ENCODE measurements at places on chromosomes 12 and 14. TPM values are rescaled to one million over a fixed set of nuclear protein-coding genes. Genes with fewer than 3 reads are reported as not detected.

Gene HOXC4
- 1.4 TPM for total RNA-seq

Gene CLEC9A
- not detected for total RNA-seq

Gene TMEM179
- total RNA-seq: 0.31 TPM

Gene STON2
- not detected for total RNA-seq

Gene CIDEB
- 12.7 TPM for total RNA-seq

Gene MYG1
- total RNA-seq: 81.1 TPM

Gene KLRD1
- total RNA-seq: 65.4 TPM

Gene PLEKHG7
- total RNA-seq: not detected

Gene KCNJ8
- total RNA-seq: not detected

Gene P2RX7
- 4.3 TPM for total RNA-seq

Gene PLBD2
- total RNA-seq: 20.7 TPM

GRCh38 chr12:105330931-105331804, 677 bp downstream of the C12orf75 start:
- no peaks in the 10 kb centered on the region for H3K36me3 ChIP-seq
- H3K4me1 ChIP-seq: peaks cover 55% of the 10 kb centered on the region
- H3K4me3 ChIP-seq: peak overlapping the region; percentile 33
- no peaks in the 10 kb centered on the region for H3K27me3 ChIP-seq
- DNase-seq: peak; percentile 31

DNA sequence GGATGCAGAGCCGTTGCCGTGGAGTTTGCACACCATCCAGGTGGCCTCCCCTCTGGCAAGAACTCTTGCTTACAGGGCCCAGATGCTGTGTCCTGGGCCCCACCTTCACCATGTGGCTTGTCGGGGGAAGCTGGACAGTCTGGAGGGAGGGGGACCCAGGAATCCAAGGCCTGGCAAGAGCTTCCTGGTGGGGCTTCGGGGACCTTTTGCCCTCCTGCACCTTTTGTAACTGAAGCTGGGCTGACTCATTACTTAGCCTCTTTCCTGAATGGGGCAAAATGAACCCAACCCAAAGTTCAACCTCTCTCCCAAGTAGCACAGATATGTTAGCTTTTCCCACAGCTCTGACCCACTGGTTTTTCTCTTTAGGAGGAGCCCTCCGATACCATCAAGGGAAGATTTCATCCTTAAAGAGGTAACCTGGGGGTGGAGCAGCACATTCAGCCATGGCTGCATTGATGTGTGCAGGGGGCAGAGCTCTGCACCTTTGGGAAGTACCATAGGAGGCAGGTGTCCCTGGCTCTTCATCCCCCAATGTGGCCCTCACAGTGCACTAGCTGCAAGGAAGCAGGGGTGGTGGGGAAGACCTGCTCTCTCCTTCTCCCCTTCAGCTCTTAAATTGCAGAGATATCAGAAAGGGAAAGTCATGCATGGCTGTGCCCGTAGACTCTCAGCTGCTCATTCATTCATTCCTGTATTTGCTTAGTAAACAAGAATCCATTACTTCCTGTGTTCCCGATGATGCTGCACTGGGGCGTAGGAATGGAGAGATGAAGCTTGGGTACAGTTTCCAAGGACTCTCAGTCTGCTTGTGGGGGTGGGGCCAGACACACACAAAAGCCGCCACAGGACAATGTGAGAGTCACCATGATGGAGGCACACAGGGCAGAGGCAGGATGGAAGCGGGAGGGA, 13.0 kb downstream of the MVK start:
- no peak for DNase-seq
- no peaks in the 10 kb centered on the region for H3K4me1 ChIP-seq
- H3K36me3 ChIP-seq: no peaks in the 10 kb centered on the region
- H3K4me3 ChIP-seq: no peak overlapping the region
- H3K27me3 ChIP-seq: no peaks in the 10 kb centered on the region
- no peak overlapping the region for H3K27ac ChIP-seq

DNA sequence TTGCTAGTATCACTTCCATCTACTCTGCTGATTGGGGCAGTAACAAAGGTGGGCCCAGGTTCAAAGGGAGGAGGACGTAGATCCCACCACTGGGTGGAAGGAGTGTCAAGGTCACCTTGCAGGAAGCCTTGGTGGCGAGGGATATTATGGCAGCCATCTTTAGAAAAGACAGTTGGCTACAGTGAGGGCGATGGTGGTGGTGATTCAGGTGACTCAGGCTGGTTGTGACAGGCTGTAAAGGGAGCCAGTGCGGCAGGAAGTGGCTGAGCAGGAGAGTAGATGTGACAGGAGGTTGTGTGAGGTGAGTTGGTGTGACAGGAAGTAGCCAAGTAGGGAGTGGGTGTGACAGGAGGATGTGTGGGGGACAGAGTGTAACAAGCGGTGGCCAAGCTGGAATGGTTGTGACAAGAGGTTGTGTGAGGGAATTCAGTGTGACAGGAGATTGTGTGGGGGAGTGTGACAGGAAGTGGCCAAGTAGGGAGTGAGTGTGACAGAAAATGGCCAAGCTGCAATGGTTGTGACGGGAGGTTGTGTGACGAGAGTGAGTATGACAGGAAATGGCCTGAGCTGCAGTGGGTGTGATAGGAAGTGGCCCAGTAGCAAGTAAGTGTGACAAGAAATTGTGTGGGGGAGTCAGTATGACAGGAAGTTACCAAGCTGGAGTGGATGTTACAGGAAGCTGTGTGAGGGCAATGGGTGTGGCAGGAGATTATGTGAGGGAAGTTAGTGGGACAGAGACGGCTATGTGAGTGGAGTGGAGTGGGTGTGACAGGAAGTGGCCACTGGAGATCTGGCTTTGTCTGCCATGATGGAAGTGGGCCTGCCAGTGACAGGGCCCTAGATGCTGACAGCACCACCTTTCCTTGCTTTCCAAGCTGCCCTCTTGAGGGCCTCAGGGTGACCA, 136.5 kb upstream of the MYL2 start:
- H3K36me3 ChIP-seq: no peaks in the 10 kb centered on the region
- peak overlapping the region; percentile 25 for H3K4me3 ChIP-seq
- no peaks in the 10 kb centered on the region for H3K27me3 ChIP-seq
- peaks cover 31% of the 10 kb centered on the region for H3K4me1 ChIP-seq

DNA sequence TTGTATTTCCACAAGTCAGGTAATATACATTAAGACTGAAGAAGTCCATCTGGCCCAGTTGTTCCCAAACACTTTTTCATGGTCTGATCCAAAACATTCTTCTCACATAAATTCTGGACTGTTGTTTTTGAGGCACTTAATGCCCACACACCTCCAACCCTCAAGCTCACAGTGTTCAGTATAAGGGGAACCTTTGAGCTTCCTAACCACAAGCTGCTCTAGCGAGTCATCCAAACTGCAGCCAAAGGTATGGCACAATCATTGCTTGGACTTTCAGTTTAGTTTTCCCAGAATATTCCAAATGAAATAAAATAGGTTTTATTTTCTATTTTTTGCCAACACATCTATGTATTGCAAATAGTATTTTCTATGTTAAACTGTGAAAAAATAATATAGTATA, 103.0 kb downstream of the PUS7L start:
- no peaks in the 10 kb centered on the region for H3K27me3 ChIP-seq
- no peaks in the 10 kb centered on the region for H3K4me1 ChIP-seq
- no peak overlapping the region for H3K4me3 ChIP-seq
- no peak overlapping the region for H3K27ac ChIP-seq
- no peak for DNase-seq

DNA sequence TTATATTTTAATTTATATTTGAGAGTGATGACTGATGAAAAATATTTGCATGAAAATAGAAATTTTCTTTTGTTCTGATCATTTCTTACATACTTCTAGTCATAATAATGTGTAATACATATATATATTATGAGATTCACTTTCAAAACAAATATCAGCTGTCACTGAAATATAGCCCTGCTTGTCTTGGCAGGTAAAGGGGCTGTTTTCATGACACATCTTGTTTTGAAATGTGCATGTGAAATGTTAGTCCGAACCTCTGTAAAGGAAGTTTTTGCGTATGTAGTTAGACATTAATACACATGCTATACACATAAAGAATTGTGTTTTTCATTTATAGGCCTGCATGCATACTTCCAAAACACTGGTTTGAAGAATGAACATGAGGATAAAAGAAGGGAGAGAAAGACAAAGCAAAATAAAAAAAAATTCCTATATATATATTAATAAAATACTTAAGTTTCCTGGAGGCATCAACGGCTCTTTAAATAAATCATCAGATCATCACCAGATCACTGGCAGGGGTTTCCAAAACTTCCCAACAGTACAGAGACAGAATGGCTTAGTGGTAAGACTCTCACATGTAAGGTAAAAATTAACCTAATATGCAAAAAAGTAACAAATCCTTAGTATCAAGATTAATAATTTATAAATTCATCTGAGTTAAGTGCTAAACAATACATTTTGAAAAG, 60.1 kb downstream of the SEL1L start:
- H3K27me3 ChIP-seq: no peaks in the 10 kb centered on the region
- H3K27ac ChIP-seq: no peak overlapping the region
- H3K4me1 ChIP-seq: peaks cover 12% of the 10 kb centered on the region
- H3K4me3 ChIP-seq: no peak overlapping the region

DNA sequence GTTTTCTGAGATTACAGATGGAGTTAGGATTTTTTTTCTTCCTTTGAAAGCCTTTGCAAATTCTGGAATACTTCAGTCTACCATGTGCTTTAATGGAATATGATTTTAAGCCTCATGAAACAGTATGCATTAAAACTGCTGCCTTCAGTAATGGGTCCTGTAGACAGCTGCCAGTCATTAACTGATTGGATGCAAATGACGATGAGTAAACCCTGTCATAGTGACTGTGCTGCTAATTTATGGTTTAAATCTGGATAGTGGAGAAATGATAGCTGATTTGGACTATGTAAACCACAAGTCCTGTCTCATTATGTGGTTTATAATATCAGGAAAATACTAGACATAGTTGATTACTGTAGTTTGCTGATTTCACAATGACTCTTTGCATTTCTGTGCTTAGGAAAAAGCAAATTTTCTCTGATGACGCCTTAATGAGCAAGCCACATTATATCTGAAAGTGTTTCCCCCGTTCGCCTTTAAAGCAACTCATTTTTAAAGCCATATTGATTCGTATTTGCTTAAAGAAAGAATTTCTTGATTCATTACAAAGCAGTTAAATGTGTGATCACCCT, 217.6 kb downstream of the TMTC2 start:
- no peak overlapping the region for H3K27ac ChIP-seq
- H3K4me3 ChIP-seq: no peak overlapping the region
- H3K4me1 ChIP-seq: no peaks in the 10 kb centered on the region
- H3K36me3 ChIP-seq: no peaks in the 10 kb centered on the region
- H3K27me3 ChIP-seq: no peaks in the 10 kb centered on the region

GRCh38 chr12:41663598-41664265, 475.6 kb downstream of the PDZRN4 start:
- no peaks in the 10 kb centered on the region for H3K36me3 ChIP-seq
- no peak overlapping the region for H3K27ac ChIP-seq
- no peak for DNase-seq
- no peaks in the 10 kb centered on the region for H3K4me1 ChIP-seq
- H3K4me3 ChIP-seq: no peak overlapping the region
- no peaks in the 10 kb centered on the region for H3K27me3 ChIP-seq

DNA sequence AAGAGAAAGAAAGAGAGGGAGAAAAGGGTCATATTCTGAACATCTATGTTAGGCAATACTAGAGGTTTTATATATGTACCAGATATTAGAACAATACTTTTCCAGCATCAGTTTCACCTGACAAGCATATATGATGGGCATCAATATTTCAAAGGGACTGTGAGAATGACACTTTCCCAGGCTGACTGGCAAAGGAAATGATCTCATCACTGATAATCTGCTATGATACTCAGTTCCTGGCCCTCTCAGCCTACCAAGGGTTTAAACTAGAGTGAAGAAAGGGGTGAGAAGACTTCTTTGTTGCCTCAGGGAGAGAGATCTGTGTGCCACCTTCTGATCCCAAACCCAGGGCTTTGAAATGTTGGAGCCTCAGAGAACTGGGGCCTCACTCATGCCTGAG, 183.5 kb downstream of the TTC8 start:
- no peaks in the 10 kb centered on the region for H3K4me1 ChIP-seq
- no peak overlapping the region for H3K4me3 ChIP-seq
- H3K27ac ChIP-seq: no peak overlapping the region
- H3K36me3 ChIP-seq: no peaks in the 10 kb centered on the region
- no peak for DNase-seq

GRCh38 chr14:57464008-57464730, 29.5 kb downstream of the CCDC198 start:
- no peaks in the 10 kb centered on the region for H3K36me3 ChIP-seq
- H3K4me1 ChIP-seq: no peaks in the 10 kb centered on the region
- no peak overlapping the region for H3K4me3 ChIP-seq
- no peaks in the 10 kb centered on the region for H3K27me3 ChIP-seq

- DNase-seq: no peak
- H3K4me1 ChIP-seq: peaks cover 7% of the 10 kb centered on the region
- H3K4me3 ChIP-seq: no peak overlapping the region
- H3K36me3 ChIP-seq: no peaks in the 10 kb centered on the region
- H3K27ac ChIP-seq: no peak overlapping the region
Observed at GRCh38 chr14:52338051-52338681, 24.1 kb downstream of the PTGER2 start.

- no peaks in the 10 kb centered on the region for H3K36me3 ChIP-seq
- H3K4me1 ChIP-seq: no peaks in the 10 kb centered on the region
- H3K4me3 ChIP-seq: no peak overlapping the region
- no peak overlapping the region for H3K27ac ChIP-seq
Observed at GRCh38 chr12:79274501-79275064, 410.0 kb downstream of the SYT1 start.

DNA sequence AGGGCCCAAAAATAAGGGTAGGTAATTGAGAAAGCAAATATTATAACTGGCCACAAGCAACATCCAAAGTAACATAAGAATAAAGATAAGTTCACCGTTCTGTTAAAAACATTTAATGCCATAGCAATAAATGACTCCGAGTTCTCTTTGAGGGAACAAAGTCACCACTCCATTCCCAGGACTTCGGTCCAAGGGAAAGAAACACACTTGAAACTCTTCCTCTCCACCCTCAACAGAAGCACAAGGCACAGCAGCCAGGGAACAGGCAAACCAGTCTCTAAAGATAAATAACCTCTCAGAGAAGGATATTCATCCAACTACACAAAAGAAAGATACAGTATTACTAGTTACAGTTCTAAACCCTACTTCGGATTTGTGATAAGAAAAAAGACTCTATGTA, 2.5 kb downstream of the SETD3 start:
- DNase-seq: no peak
- H3K27ac ChIP-seq: peak overlapping the region; percentile 18
- H3K27me3 ChIP-seq: no peaks in the 10 kb centered on the region
- peak overlapping the region; percentile 28 for H3K4me3 ChIP-seq
- no peaks in the 10 kb centered on the region for H3K36me3 ChIP-seq

DNA sequence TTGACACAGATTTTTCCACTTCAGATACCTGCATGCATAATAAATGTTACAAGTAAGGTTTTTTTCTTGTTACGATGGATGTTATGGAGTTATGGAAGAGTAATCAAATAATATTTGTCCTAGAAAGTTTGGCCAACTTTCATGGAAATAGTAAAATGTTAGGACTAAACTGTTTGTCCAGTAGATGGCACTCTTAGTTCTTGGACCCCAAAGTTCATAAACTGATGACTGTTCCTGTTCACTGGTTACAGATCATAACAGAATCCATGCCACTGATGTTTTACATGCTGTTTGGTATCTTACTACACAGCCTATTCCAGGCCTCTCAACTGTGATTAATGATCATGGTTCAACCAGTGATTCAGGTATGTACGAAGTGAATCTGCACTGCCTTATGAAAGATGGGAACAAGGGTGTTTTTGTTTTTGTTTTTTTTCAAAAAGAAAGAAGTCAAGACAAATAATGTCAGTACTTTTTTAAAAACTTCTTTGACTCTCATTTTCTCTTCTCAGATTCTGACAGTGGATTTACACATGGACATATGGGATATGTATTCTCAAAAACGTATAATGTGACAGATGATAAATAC, 48.8 kb upstream of the SLCO1C1 start:
- no peak overlapping the region for H3K27ac ChIP-seq
- no peaks in the 10 kb centered on the region for H3K4me1 ChIP-seq
- no peak overlapping the region for H3K4me3 ChIP-seq

Data from CD8-positive, alpha-beta memory T cell (primary cell).